Karpas-422 (cell line): ENCODE measurements at places on chromosomes 2 and 18.

- no peaks in the 10 kb centered on the region for H3K36me3 ChIP-seq
- peaks cover 20% of the 10 kb centered on the region for H3K4me1 ChIP-seq
- no peak overlapping the region for H3K27ac ChIP-seq
- no peak overlapping the region for H3K4me3 ChIP-seq
- no peak for DNase-seq
These were observed 1.1 kb upstream of the NEURL3 start for GRCh38 chr2:96506016-96506906.

DNA sequence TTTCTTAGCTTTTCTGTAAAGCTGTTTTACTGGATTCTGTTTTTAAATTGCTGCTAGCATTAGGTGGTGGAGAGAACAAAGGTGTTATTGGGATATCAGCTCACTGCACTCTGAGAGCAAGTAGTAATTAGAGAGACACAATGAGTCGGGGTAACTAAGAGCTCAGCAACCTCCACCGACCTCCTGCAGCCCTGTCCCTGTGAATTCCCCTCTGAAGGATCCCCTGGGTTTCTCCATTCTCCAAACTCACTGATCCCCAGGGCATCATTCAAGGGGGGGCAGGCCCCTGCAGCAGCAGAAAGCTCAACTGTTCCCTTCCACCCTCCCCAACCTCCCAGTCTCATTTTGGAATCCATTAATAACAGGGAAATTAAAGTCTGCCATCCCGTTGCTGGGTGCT is 73.0 kb downstream of the MTCL1 start:
- H3K36me3 ChIP-seq, result no peaks in the 10 kb centered on the region
- H3K27ac ChIP-seq, result no peak overlapping the region
- H3K4me3 ChIP-seq, result no peak overlapping the region
- H3K27me3 ChIP-seq, result no peaks in the 10 kb centered on the region

GRCh38 chr2:132568656-132569055 is 101.3 kb downstream of the LYPD1 start:
- H3K4me1 ChIP-seq, result no peaks in the 10 kb centered on the region
- no peak overlapping the region for H3K4me3 ChIP-seq
- no peak for DNase-seq
- no peaks in the 10 kb centered on the region for H3K27me3 ChIP-seq
- H3K36me3 ChIP-seq, result no peaks in the 10 kb centered on the region

- no peak overlapping the region for H3K27ac ChIP-seq
- DNase-seq, result no peak
- H3K4me1 ChIP-seq, result peaks cover 23% of the 10 kb centered on the region
- H3K4me3 ChIP-seq, result no peak overlapping the region
- H3K36me3 ChIP-seq, result no peaks in the 10 kb centered on the region
These were observed 3.5 kb downstream of the CAPN10 start for GRCh38 chr2:240589850-240590525.

DNA sequence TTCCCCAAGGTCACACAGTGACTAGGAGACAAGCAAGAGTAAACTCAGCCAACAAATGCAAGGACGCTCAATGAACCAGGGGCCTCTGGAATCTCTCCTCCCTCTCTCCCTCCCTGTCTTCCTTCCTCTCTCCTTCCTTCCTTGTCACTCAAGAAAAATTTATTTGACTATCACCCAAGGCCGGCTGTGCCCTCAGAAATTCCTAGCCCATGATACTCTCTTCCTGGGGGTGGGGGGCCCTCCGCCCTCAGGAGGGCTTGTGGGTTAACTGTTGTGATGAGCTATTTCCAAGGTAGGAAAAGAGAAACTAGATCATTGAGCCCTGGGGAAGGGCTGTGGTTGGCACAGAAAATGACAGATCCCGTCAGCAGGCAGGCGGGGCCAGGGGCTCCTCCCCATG is 21.7 kb downstream of the INHBB start:
- no peak overlapping the region for H3K27ac ChIP-seq
- peaks cover 5% of the 10 kb centered on the region for H3K4me1 ChIP-seq
- H3K36me3 ChIP-seq, result no peaks in the 10 kb centered on the region
- DNase-seq, result no peak
